Smooth muscle cell of the umbilical artery (primary cell): ENCODE measurements at places on chromosomes 6 and 20. TPM values are rescaled to one million over a fixed set of nuclear protein-coding genes. Genes with fewer than 3 reads are reported as not detected.

Gene C6orf141
- total RNA-seq, result 0.59 and 0.69 TPM in 2 replicates

Gene TP53TG5
- total RNA-seq, result not detected in 2 replicates

Gene VGLL2
- not detected in 2 replicates for total RNA-seq

Gene MEI4
- not detected in 2 replicates for total RNA-seq

Gene PSORS1C2
- not detected in 2 replicates for total RNA-seq

Gene OPN5
- total RNA-seq, result not detected in 2 replicates

Gene PPIL6
- 2.9 and 4.5 TPM in 2 replicates for total RNA-seq

Gene DDRGK1
- 26.4 and 30.3 TPM in 2 replicates for total RNA-seq

Gene FAM217A
- total RNA-seq, result not detected in 2 replicates

Gene BRD2
- total RNA-seq, result 79.3 and 102 TPM in 2 replicates

Gene LPIN3
- 5.9 and 7.0 TPM in 2 replicates for total RNA-seq

Gene SLA2
- total RNA-seq, result not detected in 2 replicates

Gene BTBD9
- 17.2 and 18.4 TPM in 2 replicates for total RNA-seq

Gene WFDC2
- not detected in 2 replicates for total RNA-seq

Gene C20orf141
- not detected in 2 replicates for total RNA-seq

Gene BACH2
- total RNA-seq, result 0.74 and 1.5 TPM in 2 replicates
